ENCODE measurements at places on chromosomes 12 and 14.

- DNase-seq = no peak
Measured at GRCh38 chr14:78367355-78367754, 197.2 kb downstream of the NRXN3 start.

DNA sequence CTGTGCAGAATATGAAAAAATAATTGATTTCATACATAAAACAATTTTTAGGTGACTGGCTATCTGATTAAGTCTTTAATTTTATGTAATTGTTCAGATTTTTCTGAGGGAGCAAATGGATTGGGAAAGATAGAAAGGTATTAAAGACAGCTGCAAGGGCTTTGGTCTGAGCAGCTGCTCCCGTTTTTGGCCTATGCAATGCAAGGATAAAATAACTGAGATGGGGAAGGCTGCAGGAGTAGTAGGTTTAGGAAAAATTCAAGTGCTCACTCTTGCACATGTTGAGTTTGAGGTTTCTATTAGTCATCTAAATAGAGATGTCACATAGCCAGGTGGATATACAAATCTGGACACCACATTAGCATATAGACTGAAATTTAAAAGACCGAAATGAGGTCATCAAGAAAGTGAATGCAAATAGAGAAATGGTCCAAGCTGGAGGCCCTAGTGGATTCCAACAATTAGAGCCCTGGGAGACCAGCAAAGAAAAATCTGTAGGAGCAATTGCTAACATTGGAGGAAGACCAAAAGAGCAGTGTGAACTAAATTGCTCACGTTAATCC, 144.0 kb downstream of the PPFIA2 start:
- DNase-seq = no peak

- DNase-seq = no peak
Measured at GRCh38 chr12:56633468-56634241, 3.5 kb upstream of the BAZ2A start.

- DNase-seq = no peak
Measured at GRCh38 chr14:74550071-74550470, 56.5 kb downstream of the ISCA2 start.

GRCh38 chr12:49800421-49801140, 27.6 kb downstream of the NCKAP5L start:
- DNase-seq = no peak

All from B cell (primary cell).